Karpas-422 (cell line): ENCODE measurements at places on chromosomes 6 and 20. TPM values are rescaled to one million over a fixed set of nuclear protein-coding genes. Genes with fewer than 3 reads are reported as not detected.
A peak's percentile ranks its signal among the peaks of the same experiment; 100 is the strongest.

Gene ACTL10
- total RNA-seq: 2.5 and 9.2 TPM in 2 replicates

DNA sequence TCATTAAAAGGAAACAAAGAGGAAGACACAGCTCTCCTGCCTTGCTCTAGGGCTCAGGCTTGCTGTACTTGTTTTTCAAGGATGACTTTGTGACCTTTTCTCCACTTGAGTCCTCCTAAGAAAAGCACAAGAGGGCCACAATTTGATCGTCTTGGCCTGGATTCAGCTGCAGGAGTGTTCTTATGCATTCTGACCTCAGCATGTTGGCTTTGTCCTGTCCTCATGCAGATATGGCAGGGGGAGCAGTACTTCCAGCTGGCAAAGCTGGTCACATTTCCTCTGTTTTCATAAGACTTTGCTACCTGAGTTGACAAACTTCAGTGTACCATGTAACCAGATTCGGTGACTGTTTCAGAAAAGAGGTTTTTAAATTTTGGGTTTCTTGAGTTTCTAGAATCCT is 30.8 kb downstream of the KDM1B start:
- H3K4me3 ChIP-seq: no peak overlapping the region
- H3K27me3 ChIP-seq: no peaks in the 10 kb centered on the region
- DNase-seq: no peak
- peaks cover 9% of the 10 kb centered on the region for H3K36me3 ChIP-seq
- no peak overlapping the region for H3K27ac ChIP-seq
- H3K4me1 ChIP-seq: no peaks in the 10 kb centered on the region

GRCh38 chr6:137876547-137876946 is 9.5 kb downstream of the TNFAIP3 start:
- H3K4me3 ChIP-seq: no peak overlapping the region
- H3K4me1 ChIP-seq: no peaks in the 10 kb centered on the region
- H3K27ac ChIP-seq: no peak overlapping the region
- H3K36me3 ChIP-seq: no peaks in the 10 kb centered on the region
- no peak for DNase-seq

Gene NT5E
- total RNA-seq: not detected in 2 replicates

- no peaks in the 10 kb centered on the region for H3K27me3 ChIP-seq
- H3K36me3 ChIP-seq: no peaks in the 10 kb centered on the region
- no peaks in the 10 kb centered on the region for H3K4me1 ChIP-seq
Measured at GRCh38 chr6:3291346-3291745, 32.6 kb downstream of the PSMG4 start.

GRCh38 chr6:170186006-170186935 is 104.6 kb downstream of the DLL1 start:
- H3K27ac ChIP-seq: no peak overlapping the region
- no peak for DNase-seq
- no peaks in the 10 kb centered on the region for H3K4me1 ChIP-seq
- H3K27me3 ChIP-seq: no peaks in the 10 kb centered on the region
- H3K36me3 ChIP-seq: no peaks in the 10 kb centered on the region

Gene PRR18
- 0.14 TPM in 1 of 2 replicates, not detected in the other for total RNA-seq

DNA sequence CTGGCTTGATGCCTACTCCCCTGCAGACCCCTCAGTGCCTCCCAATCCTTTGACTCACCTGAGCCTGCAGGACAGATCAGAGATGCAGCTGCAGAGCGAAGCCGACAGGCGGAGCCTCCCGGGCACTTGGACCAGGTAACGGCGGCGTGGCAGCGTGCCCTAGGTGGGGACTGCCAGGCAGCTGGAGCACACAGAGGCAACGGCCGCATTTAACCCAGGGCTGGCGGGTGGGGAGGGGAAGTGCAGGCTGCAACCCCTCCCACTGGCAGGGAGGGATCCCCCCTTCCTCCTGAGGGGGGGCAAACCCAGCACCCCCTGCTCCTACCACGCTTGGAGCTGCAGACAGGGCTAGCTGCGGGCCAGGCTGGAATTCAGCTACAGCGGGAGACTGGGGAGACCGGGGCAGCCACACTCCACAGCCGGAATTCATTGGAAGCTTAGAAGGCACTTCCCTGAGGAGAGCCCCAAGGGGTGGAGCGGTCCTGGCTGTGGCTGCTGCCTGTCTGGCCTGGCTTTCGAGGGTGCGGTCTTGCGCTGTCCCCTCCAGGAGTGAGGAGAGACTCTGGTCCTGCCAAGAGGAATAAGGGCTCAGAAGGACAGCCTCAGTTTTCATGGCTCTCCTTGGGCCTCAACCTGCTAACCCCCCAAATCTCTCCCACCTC is at the start of gene MATN4:
Gene MATN4 (minus strand): TSS at position 183 of the 662 bp plus-strand sequence. CDS start 2,717 bp downstream, outside the sequence.
- H3K36me3 ChIP-seq: no peaks in the 10 kb centered on the region
- no peak for DNase-seq

DNA sequence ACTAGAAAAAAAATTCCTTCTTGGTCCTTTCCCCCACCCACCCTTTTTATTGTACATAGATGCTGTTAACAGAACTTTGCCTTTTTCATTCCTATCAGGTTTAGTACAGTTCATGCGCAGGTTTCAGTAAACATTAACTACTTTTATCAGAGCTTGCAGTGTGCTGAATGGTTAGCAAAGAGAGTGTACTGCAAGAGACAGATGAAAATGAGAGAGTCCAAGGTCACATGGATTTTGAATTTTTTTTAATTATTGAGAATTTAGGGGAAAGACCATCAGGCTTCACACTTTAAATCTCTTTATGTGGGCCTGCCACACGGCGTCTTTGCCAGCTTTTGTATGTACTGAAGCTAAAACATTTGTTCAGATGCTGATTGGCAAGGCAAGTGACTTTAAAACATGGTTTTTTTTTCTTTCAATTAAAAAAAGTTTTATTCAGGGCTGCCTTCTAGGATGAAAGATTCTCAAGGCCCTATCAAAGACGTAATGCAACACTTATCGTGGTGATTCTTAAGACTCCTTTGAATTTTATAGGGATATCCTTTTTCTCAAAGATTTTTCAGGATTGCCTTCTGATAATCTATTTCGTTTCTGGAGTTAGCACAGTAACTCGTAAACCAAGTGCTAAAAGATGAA is 32.2 kb downstream of the RREB1 start:
- H3K4me1 ChIP-seq: peaks cover 28% of the 10 kb centered on the region
- peaks cover 4% of the 10 kb centered on the region; the same call in 1 of the 2 replicates for H3K27me3 ChIP-seq
- H3K4me3 ChIP-seq: peak overlapping the region; percentile 70; the same call in 1 of the 2 replicates

Gene CST5
- total RNA-seq: not detected in 2 replicates

Gene TSBP1
- total RNA-seq: not detected in 2 replicates

- DNase-seq: peak; percentile 84
- H3K4me3 ChIP-seq: peak overlapping the region; percentile 31; the same call in 1 of the 2 replicates
- no peak overlapping the region for H3K27ac ChIP-seq
- peaks cover 23% of the 10 kb centered on the region for H3K4me1 ChIP-seq
Measured at GRCh38 chr6:25223490-25223991, 55.6 kb upstream of the CARMIL1 start.

Gene RAMACL
- total RNA-seq: 1.7 and 3.6 TPM in 2 replicates

GRCh38 chr6:155349129-155349528 is 34.8 kb upstream of the TFB1M start:
- H3K36me3 ChIP-seq: no peaks in the 10 kb centered on the region; the same call in 1 of the 2 replicates
- H3K4me1 ChIP-seq: peaks cover 17% of the 10 kb centered on the region
- no peaks in the 10 kb centered on the region for H3K27me3 ChIP-seq
- no peak overlapping the region for H3K27ac ChIP-seq
- DNase-seq: no peak

Gene ECT2L
- not detected in 2 replicates for total RNA-seq
